SW480 (cell line): ENCODE measurements at places on chromosomes 11 and 22.
A peak's percentile ranks its signal among the peaks of the same experiment; 100 is the strongest.

DNA sequence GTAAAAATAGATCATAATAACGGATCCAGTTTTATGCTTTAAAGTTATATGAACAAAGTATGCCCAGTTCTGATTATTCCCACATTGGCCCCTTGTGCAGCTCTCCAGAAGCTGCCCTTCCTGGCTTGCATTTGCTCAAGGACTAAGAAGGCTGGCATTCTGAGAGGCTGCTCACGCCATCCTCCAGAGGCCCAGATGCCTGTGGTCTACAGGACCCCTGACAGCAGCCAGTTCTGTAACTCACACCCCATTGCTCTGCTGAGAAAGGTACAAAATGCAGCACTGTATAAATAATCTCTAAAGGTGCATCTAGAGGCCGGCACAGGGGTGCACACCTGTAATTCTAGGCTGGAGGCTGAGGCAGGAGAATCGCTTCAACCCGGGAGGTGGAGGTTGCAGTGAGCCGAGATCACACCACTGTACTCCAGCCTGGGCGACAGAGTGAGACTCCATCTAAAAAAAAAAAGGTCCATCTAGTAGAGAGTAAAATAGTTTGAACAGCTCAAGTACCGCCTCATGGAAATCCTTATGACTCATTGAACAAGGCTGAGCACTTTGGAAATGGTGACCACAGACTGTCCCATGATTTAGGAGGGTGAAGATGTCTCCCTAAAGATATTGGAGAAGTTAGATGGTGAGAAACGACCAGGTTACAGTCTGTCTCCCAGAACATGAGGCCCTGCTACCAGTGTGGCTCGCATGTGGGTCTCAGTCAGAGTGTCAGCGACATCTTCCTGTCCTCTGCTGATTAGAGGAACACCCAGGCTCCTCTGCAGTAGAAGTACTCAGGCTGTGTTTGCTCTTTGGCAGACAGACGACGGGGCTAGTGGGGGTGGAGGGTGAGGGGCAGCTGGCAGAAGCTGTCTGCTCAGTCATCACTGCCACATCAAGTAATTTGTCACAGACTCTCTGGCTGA, 56.3 kb downstream of the KREMEN1 start:
- DNase-seq, result no peak

DNA sequence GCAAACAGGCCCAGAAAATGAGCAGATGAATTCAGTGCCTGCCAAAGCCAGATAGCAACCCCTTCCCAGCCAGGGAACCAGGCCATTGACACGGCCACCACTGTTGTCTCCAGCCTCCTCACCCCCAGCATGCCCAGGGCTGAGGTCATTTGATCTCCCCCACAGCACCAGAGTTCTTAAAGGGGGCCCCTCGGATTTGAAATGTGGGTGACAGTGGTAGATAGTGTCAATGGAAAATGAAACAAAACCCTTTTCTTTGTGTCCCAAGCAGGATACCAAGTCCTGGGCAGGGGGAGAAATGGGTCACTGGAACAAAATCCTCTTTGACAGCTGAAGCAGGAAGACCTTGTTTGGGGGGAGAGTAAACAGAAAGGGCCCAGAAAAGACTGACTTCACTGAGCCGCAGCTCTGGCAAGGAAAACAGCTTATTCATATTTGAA, 14.3 kb upstream of the ACCSL start:
- no peak for DNase-seq

DNA sequence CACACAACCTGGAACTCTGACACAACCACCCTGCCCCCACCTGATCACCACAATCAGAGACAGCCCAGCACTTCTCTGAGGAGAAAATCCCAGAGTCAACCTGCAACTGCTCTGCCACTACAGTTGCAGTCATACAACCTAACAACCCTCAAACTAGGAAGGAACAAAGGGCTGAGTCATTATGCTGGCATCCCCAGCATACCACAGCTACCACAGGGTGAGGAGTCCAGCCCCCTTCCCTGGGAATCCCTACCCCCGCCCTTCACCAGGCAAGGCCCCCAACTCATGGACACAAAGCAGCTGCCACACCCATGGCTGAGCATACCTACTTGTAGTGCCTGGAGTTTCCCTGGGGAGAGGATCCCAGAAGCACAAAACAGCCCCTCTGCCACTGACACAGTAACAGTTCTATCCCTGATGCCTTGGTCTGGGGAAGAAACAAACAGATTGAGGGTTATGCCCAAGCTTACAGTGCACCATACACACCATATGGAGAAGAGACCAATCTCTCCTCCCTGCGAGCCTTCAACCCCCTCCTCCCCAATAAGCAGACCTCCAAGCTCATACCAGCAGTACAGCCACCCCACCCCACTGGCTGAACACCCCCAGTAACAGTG, 68.5 kb upstream of the C11orf58 start:
- DNase-seq, result peak; percentile 97

- no peak for DNase-seq
Observed at GRCh38 chr22:32841175-32841574, 39.7 kb downstream of the TIMP3 start.

- no peak for DNase-seq
Observed at GRCh38 chr22:35580351-35581022, 36.6 kb downstream of the MB start.

- DNase-seq, result peak; percentile 80
Observed at GRCh38 chr22:32695451-32695891, 106.0 kb upstream of the TIMP3 start.

- no peak for DNase-seq
Observed at GRCh38 chr11:78168539-78169477, 19.6 kb downstream of the KCTD21 start.

DNA sequence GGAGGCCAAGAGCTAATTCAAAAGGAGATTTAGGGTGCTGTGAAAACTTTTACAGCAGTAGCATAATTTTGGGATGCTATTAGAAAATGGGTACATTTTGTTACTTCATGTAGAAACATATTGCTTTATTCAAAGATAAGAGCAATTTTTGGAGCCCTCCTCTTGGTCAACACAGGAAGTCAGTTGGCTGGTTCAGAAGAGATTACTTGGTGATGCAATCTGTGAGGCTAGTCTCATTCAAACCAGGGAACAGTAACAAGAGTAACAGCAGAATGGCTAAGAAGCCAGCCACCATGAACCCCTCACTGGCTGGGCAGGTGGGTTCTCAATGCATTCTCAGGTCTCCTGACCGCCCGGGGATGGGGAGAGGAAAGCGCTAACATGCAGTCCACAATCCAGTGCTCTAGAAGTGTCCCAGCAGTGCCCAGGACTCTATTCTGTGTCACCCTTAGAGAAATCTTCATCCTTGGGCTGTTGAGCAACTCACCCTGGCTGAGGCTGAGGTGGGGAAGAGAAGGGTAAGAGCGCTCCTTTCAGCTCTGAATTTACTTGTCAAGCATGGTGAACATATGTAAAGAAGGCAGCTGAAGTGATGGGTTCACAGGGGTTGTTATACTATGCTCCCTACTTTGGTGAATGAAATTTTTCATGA, 262.2 kb upstream of the UBASH3B start:
- no peak for DNase-seq

- DNase-seq, result no peak
Observed at GRCh38 chr11:47394322-47395222, 13.8 kb upstream of the SLC39A13 start.

- DNase-seq, result no peak
Observed at GRCh38 chr22:44196731-44197131, 16.0 kb downstream of the PARVG start.

- DNase-seq, result no peak
Observed at GRCh38 chr11:133506023-133506422, 26.3 kb downstream of the OPCML start.

DNA sequence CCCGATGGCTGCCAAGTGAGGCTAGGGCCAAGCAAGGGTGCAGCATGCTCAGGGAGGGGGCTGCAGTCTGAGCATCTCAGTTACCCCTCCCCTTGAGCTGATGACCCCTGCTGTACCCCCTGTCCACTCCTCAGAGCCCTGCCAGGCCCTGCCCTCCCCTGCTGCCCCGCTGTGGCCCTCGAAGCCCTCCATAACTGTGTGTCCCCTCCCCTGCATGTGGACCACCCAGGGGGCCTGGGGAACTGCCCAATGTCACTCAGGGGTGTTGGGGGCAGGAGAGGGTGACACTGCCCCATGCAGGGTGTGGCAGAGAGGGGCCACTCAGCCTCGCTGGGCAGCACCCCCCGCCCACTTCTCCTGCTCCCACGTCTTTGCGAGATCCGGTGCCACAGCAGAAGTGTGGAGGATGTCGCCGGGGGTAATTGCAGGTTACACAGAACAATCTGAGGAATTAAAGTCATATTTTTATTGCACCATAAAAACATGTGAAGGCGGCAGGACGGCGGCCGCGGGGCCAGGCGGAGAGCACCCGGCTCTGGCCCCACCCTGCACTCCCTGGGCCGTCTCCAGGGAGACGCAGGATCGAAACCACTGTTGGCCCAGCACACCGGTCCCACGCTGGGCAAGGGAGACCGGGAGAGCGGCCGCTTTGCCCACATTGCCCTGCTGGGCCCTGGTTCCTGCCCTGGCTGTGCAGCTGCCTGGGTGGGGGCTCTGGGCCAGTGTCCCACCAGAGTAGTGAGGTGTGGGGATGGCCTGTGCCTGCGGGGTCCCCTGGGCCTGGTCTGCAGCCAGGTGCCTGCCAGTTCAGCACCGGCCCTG, 18.7 kb upstream of the GNB1L start:
- DNase-seq, result no peak

DNA sequence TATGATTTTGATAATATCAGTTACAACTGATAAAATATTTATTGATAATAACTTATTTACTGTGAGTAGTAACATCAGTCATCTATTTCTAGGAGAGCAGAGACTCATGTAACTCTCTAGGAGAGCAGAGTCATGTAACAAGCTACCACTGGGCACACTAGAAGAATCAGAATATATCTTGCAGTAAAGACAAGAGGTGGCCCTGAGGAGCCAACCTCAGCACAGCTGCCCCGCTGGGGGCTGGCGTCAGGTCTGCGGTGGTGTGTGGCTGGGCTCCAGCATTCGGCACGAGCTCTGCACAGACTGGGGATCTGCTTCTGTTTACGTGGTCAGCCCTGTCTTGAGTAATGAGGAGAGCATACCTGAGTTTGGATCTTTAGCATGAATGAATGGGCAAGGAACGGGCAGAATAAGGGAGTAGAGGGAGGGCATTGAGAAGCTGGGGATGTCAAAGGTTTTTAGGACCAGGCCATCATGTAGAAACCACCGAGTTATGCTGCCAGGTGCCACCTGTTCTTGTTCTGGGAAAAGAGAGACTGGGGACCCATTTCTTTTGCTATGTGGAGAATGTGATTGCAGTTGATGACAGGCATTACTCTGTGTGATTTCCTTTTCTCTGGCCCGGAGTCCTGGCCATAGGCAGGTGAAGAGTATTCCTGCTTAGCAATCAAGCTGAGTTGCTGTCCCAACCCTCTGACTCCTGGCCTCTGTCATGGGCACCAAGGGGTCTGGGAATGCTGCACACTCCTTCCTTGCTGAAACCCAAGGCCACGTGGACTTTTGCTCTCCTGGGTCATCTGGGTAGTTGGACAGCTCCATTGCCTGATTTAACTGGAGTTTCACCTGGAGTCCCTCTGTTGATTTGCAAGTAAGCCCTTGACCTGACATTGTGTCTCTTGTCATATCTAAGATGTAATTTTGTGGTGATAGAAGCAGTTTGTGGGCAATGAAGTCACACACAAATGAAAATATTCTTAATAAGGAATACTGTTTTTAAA, 50.9 kb upstream of the HEPHL1 start:
- DNase-seq, result no peak

GRCh38 chr22:44632541-44633396, 69.2 kb upstream of the PRR5 start:
- DNase-seq, result no peak

DNA sequence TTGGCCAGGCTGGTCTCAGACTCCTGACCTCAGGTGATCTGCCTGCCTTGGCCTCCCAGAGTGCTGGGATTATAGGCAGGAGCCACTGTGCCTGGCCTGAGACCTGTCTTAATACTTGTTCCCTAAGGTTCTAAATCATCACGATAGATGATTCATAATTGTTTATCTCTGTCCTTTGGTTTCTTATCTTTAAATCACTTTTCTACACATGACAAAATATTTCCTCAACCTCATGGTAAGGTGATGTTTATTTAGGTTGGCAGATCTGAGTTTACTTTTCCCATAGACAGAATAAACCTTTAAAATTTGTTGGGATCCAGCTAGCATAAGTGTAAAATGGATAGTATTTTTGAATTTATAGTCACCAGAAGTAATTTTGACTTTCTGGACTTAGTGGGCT, 3.5 kb downstream of the PSMD13 start:
- DNase-seq, result no peak

DNA sequence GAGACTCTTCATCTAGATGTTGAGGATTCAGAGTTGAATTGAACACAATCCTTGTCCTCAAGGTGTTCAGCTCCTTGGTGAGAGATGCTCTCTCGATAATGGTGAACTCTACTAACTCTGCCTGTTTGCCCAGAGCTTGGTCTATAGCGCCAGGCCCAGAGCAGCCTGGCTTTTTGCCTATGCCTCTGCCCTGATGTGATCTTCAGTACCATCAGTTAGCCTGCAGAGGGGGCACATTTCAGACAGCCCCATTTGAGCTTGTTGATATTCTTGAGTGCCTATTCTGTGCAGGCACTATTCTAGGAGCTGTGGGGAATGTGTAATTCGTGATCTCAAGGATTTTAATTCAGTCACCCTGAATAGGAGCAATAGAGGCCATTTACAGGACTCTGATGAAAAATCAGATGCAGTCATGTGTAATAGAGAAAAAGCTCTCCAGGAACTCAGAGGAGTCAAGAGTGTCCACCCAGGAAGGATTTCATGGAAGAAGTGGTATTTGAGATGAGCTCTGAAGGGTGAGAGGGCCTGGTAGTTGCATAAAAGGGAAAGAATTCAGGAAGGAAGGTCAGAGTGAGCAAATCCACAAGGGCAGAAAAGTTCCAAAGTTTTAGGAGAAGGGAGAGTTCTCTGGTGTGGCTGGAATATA, 19.3 kb downstream of the GTPBP1 start:
- DNase-seq, result peak; percentile 28

DNA sequence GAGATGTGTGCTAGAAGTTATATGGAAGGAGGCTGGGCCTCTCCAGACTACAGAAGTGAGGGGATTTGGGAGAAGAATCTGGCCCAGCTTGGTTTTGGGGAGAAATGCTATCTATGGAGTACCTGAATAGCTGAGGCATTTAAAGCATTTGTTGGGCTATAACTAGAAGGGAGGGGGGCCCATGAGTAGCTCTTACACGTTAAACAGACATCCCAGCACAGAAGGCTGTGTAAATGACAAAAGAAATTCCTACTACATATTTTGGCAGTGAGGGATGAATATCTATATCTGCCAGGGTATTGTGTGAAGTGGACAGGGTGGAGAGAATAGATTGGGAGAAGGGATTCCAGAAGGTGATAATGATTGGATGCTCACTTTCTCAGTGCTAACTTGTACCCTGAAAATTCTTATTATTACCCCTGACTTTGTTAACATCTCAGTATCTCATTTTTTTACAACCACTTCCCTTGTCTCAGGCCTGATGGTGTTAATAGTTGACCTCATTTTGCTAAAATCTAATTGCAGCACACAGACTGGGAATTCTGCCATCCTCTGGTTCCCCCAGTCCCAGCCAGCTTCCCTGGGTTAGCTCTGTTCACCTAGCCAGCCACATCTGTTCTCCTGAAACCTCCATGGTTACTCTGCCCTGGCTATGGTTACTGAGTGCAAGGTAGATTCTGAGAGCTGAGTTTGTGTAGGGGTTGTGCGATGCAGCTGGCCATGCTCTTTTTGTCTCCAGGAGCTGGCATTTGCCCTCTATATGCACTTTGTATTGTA, 28.8 kb upstream of the RRM1 start:
- no peak for DNase-seq
